Motor neuron (in vitro differentiated cells): ENCODE measurements at places on chromosomes 3 and 15. TPM values are rescaled to one million over a fixed set of nuclear protein-coding genes. Genes with fewer than 3 reads are reported as not detected.

DNA sequence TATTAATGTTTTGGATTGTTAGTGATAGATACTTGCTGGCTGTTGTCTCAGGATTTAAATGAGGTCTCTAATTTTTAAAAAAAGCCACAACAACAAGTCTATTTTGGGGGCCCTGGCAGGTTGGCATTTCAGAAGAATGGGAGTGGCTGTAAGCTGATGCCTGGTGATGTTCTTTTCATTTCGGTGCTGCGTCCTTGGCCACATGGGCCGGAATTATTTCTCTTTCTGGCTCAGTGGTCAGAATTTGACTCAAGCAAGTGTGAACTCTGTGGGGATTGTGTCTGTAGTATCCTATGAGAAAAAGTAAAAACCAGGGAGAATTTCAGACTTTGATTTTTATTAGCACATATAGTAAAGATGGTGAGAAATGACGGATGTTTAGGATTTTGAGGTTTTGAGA, 203.0 kb downstream of the AKAP13 start:
- ATAC-seq = no peak

DNA sequence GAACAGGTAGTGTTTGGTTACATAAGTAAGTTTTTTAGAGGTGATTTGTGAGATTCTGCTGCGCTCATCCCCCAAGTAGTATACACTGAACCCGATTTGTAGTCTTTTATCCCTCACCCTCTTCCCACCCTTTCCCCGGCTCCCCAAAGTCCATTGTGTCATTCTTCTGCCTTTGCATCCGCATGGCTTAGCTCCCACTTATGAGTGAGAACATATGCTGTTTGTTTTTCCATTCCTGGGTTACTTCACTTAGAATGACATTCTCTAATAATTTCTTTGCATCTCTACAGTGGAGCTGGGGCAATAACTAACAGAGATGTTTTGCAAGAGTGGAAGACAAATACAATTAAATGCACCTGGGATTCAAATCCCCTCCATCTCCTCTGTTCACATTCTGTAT, 93.2 kb downstream of the TP63 start:
- ATAC-seq = no peak

SEMA3F gene
- total RNA-seq = 7.6 and 8.5 TPM in 2 replicates

- no peak for ATAC-seq
These were observed 14.8 kb downstream of the MRPS11 start for GRCh38 chr15:88482263-88482662.

- ATAC-seq = peak; percentile 10
These were observed 619 bp downstream of the EIF2AK4 start for GRCh38 chr15:39934397-39935071.

DNA sequence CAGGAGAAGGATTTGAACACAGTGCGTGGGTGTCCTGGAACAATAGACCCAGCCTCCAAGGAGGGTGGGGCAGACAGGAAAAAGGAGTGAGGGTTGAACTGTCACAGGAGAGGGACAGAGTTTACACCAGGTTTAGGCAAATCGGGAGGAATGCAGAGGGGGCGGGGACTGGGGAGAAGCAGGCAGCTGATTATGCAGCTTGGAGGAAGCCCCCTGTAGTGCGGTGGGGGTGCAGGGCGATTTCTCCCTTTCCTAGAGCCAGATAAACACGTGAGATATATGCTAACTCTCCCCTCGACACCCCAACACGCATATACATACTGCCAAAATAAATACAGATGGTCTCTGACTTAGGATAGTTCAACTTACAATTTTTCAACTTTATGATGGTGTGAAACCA, 108.6 kb upstream of the PRR20G start:
- ATAC-seq = no peak

DNA sequence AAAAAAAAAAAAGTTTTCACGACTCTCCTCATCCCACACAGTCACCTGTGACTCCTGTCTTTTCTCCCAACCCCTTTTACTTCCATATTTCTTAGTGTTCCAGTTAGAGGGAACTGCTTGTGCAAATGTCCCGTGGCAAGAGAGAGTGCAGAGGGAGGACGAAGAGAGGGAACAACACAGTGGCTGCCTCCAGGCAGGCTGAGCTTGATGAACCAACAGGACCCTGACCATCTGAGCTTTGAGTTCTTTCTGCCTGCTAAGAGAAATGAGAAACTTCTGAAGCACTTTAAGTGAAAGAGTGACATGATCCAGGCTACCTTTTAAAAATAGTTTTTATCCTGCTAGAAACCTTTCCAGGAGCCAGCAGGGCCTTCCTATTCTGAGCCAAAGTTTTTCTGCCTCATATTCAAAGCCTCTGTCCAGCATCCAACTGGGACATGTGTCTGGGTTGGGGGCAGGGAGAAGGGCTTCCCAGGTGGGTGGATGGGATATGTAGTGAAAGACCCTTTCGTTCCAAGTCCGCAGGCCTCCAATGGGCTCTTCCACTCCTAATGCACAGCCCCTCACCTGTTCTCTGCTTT, 239.9 kb downstream of the OPA1 start:
- ATAC-seq = no peak

DNA sequence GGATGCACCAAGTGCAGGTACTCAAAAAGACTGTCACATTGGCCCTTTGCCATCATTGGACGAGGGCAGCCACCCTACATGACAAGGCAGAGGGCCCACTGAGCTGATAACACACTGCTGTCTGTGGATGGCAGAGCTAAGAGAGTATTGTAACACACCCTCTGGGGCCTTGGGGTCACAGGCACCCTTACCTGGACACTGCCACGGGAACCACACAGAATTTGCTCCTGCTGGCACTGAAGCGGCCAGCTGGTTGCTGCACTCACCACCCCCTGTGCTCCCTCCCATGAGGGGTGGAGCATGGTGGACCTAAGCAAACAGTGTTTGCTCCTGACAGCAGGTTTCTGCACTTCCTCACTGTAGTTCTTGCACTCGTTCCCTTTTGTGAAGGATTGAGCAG, 208.2 kb upstream of the SGO1 start:
- ATAC-seq = no peak

- no peak for ATAC-seq
These were observed 129.5 kb downstream of the TFDP2 start for GRCh38 chr3:142019794-142020320.

DNA sequence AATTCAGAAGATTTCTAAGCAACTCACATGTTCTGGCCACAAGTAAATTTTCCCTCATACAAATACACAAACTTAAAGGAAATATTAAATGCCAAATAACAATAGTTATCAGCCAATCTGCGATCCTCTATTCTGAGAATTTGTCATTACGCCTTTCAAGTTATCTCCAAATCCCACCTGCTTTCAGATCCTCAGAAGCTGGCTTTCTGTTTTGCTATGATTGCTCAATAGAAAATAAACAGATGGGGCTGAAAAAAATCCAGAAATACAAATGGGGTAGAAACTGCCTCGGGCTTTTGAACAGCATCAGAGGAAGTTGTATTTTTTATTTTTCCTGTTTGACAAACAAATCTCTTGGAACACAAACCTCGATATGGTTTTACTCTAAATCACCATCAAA, 74.0 kb upstream of the CNTN4 start:
- no peak for ATAC-seq

THAP10 gene
- 6.8 and 7.2 TPM in 2 replicates for total RNA-seq

DNA sequence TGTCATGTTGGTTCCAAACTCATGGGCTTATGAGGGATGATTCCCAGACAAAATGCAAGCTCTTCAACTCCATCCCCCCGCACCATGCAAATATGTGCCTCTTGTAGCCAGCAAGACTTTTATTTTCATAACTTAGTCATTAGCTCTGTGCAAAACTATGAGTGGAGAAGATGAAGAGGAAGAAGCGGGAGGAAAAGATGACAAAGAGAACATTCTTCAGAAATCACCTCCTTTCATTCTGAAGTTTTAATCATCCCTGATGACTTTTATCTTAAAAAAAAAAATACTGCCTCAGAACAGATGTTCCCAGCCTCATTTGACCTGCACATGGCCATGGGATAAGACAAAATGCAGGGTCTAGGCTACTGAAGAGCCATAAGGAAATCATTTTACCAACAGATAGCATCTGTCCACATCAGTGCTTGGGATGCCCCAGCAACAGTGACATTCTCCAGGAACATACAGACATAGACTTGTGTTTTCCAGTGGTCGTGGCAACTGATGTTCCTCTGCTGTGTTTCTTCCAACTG, 145.5 kb downstream of the WNT5A start:
- no peak for ATAC-seq
